ENCODE measurements at places on chromosomes 5 and 9.

GRCh38 chr9:127336506-127337352 is 60.2 kb upstream of the SLC2A8 start:
- no peak for DNase-seq

GRCh38 chr5:118017536-118017935 is 970.8 kb downstream of the DTWD2 start:
- DNase-seq: no peak

DNA sequence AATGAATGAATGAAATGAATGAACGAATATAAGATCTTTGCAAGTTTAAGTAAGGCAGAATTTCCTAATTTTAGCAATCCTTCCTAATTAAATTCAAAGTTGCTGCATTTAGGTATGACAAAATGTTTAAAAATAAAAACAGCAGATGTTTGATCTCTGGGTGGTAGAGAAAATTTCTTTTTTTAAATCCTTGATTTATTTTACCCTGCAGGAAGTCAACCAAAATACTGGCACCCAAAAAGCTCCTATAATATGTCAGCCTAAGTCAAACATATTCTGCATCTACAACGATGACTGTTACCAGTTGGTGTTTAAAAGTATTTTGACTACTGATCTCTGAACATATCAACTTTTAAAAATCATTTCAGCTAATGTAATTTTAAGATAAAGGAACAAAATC is 58.4 kb downstream of the TTC39B start:
- no peak for DNase-seq

DNA sequence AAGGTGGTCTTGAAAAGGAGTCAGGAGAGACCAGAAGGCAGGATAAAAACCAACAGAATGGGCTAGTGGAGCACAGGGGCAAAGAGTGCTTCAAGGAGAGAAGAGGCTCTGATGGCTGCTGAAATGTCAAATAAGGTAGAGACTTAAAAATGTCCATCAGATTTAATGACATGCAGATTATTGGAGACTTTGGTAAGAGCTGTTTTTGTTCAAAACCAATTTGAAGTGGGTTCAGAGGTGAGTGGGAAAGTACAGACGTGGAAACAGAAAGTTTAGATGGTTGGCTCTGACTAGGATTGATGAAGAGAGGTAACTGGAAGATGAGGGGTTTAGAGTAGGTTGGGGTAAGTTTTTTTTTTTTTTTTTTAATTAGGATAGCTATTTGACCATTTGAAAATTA is 14.1 kb downstream of the SLC25A46 start:
- no peak for DNase-seq

DNA sequence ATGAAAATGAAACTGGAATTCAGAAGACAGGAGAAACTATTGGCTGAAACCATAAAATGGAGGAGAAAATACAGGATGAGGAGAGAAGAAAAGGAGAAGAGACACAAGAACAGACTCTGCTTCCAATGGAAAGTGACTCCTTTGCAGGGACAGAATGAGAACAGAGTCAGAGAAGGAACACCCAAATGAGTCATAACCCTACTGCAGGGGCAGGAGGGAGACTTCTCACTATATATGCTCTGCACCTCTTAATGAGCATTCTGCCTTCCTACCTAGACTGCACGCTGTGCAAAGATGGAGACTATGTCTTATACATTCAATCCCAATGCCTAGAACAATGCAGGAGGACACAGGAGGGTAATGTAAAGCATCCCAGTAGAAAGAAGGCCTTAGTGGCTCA is 2.1 kb downstream of the SAXO1 start:
- no peak for DNase-seq

GRCh38 chr5:73917433-73917832 is 291.4 kb downstream of the ARHGEF28 start:
- no peak for DNase-seq

DNA sequence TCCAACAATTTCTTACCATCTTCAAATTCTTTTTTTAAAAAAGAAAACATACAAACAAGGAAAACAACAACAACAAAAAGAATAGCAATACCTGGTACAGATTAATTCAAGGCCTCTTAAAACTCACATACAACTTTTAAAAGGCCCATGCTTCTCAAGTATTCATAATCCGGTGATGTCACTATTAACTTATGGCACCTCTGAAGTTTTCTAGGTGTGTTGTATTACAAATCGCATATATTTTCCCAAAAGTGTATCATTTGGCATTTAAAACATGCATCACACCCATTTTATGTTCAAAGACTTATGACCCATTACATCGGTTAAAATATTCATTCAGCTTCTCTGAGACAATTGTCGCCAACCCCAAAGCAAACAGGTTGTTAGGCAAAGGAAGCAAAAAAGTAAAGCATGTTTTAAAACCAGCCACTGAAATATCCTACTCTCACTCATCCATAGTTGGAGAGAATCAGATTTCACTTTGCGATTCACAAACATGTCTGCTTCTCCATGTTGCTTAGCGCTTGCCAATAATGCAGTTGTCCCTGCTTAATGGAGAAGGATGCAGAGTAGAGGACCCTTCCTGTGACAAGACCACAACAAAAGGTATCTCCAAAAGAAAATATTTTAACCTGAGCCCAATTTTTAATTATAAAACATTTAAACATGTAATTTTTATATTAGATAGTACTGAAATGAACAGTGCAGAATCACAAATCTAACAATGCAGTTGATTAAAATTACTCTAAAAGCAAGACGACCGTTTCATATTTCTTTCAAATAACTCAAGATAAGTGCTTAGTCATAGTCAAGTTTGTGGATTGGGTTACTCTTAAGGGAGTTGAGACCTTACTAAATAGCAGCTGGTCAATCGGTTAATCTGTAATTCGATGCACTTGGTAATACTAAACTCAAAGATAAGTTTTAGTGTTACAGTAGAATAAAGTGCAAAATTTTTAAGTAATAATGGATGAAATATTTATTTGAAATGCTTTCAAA is 1.6 kb downstream of the SKP1 start:
- no peak for DNase-seq

DNA sequence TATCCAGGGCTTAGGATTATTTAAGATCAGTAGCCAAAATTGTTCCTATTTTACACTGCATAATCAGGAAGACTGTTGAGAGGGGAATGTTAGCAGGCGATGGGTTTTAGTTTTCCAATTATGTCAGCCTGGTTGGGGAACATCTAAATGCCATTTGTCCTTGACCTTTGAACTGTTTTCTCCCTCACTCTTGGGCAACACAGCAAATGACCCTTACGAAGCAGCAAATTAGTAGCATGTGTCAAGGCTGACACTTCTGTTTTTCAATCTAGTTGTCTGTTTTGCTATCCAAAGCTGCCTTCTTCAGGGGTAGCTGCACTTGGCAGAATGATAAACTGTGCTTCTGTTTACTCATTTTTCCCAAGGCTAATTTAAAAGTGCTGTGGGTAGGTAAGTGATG is 78.0 kb upstream of the AGXT2 start:
- no peak for DNase-seq

- no peak for DNase-seq
Observed at GRCh38 chr9:91783876-91784672, 166.0 kb downstream of the ROR2 start.

GRCh38 chr5:136080483-136081216 is 51.9 kb downstream of the TGFBI start:
- DNase-seq: peak; percentile 48

Data from activated CD4-positive, alpha-beta T cell treated with anti-CD3 and anti-CD28 coated beads, Interleukin-2, amount 50 U/mL, for 4 hours (primary cell).